ENCODE measurements at places on chromosomes 12 and 14.

GRCh38 chr12:49730568-49731101 lies 10.7 kb upstream of the TMBIM6 start:
- DNase-seq = no peak

GRCh38 chr14:61696753-61697318 lies 1.5 kb downstream of the HIF1A start:
- DNase-seq = no peak

DNA sequence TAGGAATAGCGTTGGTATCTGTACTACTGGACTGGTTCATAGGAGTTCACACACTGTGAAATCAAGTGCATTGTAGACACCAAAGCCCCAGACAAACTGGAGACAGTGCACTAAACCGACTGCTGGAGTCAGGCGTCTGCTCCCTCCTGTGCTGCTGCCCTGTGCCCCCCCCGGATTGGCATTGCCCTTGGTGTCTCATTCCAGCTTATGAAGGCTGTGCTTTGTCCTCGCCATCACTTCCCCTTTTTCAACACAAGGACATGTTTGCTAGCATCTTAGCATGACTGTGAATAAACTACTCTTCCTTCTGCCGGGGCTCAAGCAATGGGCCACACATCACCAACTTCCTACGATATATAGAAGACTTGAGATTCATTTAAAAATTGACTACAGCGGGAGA lies 84.0 kb downstream of the TMCC3 start:
- DNase-seq = no peak

- peak; percentile 89 for DNase-seq
These were observed 92.8 kb downstream of the NINJ2 start for GRCh38 chr12:570435-570920.

- no peak for DNase-seq
These were observed 25.2 kb upstream of the BHLHE41 start for GRCh38 chr12:26149968-26150500.

DNA sequence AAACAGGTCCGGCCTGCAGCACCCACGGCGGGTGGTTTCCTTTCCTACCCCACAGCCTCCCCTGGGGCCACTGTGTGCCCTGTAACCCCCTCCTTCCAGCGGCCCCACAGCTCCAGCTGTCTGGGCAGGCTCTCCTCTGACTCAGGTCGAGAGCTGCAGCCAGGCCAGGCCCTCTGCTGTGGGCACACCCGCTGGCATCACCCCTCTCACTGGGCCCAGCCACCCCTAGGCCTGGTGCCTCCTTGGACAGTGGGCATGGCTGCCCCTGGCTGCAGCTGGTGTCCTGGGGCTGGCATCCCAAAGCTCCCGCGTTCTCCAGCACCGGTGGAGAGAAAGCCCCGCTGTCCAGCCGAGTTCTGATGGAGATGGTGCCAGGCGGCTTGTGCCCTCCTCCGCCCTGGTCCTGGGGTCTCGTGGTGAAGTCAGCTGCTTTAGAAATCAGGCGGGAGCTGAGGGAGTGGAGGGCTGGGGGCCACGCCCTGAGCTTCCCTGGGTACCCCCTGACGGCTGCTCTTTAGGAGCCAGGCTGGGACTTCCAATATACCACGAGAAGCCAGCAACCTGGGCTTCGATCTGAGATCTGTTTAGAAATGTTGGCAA lies 114.9 kb downstream of the KIF26A start:
- no peak for DNase-seq

DNA sequence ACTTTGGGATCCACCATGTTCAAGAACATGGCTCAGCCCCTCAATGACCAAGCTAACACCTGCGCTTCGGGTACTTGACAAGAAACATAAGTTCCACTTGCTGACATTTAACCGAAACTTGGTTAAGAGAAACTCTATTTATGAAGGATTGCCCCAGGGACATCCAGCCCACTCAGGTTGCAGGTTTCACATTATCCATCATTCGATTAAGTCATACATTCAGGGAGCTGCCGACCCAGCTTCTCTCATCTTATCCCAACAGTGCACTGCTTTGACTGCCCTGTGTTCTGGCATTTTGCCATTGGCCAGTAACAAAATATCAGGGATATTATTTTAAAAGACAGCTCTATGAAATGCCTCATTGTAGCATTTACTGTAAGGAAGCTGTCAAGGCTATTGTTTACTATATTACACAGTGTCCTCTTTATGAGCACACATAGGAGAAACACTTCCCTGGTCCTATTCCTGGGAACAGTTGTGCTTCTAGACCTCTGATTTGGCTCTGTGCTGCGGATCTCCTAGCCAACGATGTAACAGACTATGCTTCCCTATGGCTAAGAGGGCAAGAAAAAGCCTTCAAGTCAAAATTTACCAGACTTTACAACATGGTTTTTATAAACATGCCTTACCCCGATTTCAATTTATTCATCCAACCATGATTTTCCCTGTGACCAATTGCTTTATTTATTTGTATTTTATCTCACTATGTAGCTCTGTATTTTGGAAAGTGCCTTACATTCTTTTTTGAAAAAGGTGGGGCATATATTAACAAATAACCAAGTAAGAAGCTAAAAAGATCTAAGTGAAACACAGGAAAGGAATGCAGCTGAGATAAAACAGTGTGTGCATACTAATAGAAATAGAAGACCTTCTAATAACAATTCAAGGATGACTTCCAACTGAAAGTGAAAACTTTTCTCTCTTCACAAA lies 109.3 kb downstream of the ITPR2 start:
- peak; percentile 55 for DNase-seq

DNA sequence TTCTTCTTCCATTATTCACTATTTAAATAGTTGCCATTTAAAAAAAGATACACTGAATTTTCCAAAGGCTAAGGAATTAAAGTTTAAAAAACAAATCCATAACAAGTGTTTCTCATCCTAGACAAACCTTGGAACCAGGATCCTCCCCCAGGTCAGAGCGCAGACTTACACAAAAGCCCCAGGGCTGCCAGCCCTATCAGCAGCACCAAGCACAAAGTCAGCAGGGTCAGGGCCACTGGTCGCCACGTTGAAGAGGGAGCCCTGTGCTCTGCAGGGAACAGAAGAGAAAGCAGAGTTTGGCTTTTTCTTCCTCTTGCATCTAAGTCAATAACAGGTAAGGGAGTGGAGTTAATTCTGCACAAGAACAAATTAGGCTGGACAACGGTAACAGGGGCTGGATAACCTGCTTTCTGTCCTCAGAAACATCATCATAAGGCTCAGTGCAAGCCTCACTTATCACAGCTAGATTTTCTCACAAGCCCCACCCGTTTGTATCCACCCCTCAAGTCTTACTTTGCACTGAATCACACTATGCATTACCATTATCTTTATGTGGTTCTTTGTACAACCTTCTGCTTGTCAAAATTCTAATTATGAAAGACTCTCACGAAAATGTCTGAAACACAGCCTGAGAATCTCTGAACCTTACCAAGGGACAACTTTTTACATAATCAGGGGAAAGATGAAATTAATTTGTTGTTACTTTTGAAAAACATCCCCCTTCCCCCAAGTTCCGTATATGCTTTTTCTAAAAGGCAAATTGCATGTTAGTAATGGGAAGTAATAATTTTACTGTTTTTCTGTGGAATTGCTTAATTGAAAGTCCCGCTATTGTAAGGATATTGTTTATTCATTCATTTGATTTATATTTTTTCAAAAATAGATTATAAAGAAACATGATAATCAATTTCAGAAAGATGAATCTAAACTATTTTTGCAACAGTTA lies 9.6 kb downstream of the CLEC1A start:
- no peak for DNase-seq

- DNase-seq = peak; percentile 63
These were observed 53.0 kb upstream of the FUT8 start for GRCh38 chr14:65359503-65359902.

- no peak for DNase-seq
These were observed 410.8 kb downstream of the NAV3 start for GRCh38 chr12:78241446-78241845.

DNA sequence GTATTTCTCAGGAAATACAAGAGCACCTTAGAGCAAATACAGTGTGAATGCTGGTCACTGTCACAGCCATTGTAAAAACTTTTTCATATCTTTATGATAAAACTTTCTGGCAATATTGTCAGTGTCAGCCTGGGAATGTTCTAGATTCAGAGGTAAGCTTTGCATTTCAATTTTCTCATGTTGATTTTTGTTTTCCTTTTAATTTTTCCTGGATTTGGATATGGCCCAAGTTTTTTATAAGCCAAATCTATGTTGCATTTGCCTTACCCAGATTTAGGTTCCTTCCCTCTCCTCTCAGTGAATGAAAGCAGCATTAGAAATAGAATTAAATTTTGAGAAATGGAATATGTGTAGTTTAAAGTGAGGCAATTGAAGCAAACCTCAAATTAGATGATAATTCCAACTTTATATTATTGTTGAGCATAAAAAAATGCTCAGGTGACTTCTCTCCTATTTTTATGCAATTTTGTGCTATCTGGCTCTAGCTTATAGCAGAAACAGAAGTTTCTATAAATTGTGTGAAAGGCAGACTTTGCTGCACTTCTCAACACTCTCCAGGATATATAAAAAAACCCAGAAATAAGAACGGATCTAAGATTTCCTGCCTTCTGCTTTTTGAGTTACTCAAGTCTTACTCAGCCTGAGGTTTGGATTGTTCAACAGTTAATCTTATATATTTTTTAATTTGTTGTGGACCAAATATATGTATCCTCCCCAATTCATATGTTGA lies 368.2 kb upstream of the PRICKLE1 start:
- no peak for DNase-seq

DNA sequence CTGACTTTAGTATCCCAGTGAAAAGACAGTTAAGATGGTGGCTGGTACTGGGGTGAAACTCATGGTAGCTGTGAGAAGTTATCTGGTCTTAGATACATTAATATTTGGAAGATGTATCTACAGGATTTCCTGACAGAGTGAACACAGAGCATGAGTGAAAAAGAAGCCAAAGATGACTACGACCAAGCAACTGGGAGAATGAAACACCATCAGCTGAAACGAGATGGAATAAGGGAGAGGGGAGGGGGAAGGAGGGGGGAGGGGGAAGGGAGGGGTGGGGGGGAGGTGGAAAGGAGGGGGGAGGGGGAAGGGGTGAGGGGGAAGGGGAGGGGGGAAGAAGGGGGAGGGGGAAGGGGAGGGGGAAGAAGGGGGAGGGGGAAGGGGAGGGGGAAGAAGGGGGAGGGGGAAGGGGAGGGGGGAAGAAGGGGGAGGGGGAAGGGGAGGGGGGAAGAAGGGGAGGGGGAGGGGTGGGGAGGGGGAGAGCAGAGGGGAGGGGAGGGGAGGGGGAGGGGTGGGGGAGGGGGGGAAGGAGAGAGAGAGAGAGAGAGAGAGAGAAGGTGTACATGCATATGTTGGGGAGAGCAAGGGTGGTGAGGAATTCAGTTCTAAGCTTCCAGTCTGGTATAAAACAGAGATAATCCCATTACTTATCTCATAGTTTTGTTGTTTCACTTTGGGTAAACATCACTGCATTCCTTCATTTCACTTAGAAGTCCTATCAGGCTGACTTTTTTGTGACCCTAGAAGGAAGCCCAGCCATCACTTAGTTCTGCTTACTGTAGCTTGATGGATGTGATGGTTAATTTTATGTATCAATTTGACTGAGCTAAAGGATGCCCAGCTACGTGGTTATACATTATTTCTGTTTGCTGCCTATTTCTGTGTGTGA lies 73.9 kb downstream of the SPPL3 start:
- DNase-seq = no peak

DNA sequence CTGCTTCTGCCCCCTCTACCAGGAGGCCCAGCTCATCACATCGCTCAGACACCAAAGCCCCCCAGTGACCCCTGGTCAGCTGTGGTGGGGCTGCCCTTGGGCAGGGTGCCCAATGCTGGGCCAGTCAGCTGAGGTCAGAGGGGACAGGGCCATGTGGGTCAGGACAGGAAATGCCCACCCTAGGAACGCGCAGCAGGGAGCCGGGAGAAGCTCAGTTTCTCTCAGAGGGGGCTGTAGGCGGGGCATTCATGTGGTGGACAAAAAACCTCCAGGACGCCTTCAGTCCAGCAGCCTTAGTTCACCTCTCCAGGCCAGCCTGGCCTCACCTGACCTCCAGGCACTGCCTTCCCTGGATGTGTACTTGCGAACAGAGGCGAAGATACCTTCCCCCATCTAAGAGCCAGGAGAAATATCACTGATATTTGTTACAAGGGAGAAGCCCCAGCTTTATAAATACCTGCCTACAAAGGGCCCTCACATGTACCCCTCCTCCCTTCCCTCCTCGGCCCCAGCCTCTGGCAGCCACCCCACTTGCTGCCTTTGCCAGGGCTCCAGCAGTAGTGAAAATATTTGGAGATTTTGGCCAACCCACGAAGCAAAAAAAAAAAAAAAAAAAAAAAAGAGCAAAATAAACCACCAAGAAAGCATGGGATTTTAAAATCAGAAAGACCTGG lies 41.9 kb upstream of the PLEKHG6 start:
- DNase-seq = no peak

GRCh38 chr14:24475261-24475660 lies 32.7 kb upstream of the SDR39U1 start:
- no peak for DNase-seq

- no peak for DNase-seq
These were observed 88.7 kb upstream of the MUCL1 start for GRCh38 chr12:54765652-54766051.

GRCh38 chr14:54450535-54450934 lies 9.4 kb upstream of the CNIH1 start:
- DNase-seq = no peak

DNA sequence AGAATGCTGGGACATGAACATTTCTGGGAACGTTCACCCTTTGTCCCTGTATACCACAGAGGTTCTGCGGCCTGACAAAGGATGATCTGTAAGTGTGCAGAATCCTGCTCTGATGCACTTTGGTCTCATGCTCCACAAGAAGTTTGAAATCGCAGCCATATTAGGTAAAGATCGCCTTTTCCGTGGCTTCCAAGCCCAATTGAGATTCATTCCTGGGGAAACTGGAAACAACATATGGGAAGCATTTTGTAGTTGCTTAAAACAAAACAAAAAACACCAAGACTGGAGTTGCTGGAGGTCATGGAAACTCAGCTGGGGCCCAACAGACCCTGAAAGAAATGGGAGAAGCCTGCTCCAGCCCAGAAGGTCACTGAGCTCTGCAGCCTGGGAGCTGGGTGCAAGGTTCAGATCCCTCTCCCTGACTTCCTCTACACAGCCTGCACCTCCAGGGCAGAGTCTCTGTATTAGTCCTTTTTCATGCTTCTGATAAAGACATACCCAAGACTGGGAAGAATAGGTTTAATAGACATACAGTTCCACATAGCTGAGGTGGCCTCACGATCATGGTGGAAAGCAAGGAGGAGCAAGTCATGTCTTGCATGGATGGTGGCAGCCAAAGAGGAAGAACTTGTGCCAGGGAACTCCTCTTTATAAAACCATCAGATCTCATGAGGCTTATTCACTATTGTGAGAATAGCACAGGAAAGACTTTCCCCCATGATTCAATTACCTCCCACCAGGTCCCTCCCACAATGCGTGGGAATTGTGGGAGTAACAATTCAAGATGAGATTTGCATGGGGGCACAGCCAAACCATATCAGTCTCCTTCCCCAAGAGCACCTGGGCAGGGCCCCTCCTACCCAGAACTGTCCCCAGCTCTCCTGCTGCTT lies 60.8 kb upstream of the CHGA start:
- no peak for DNase-seq

- no peak for DNase-seq
These were observed 95.3 kb downstream of the CATSPERB start for GRCh38 chr14:91636604-91637003.

- no peak for DNase-seq
These were observed 518.7 kb upstream of the MGAT4C start for GRCh38 chr12:86774841-86775388.

GRCh38 chr14:33026850-33027430 lies 88.3 kb downstream of the NPAS3 start:
- DNase-seq = no peak

Data from dermis microvascular lymphatic vessel endothelial cell (primary cell).